Activated CD8-positive, alpha-beta memory T cell treated with anti-CD3 and anti-CD28 coated beads, Interleukin-2, amount 50 U/mL, for 48 hours (primary cell): ENCODE measurements at places on chromosomes 1 and 21.

GRCh38 chr1:206985162-206985749 lies 15.0 kb upstream of the FCAMR start:
- no peak for DNase-seq

- no peak for DNase-seq
These were observed 634.0 kb upstream of the CHRM3 start for GRCh38 chr1:238752327-238752726.

GRCh38 chr1:54597455-54598030 lies 25.8 kb downstream of the FAM151A start:
- DNase-seq, result no peak

DNA sequence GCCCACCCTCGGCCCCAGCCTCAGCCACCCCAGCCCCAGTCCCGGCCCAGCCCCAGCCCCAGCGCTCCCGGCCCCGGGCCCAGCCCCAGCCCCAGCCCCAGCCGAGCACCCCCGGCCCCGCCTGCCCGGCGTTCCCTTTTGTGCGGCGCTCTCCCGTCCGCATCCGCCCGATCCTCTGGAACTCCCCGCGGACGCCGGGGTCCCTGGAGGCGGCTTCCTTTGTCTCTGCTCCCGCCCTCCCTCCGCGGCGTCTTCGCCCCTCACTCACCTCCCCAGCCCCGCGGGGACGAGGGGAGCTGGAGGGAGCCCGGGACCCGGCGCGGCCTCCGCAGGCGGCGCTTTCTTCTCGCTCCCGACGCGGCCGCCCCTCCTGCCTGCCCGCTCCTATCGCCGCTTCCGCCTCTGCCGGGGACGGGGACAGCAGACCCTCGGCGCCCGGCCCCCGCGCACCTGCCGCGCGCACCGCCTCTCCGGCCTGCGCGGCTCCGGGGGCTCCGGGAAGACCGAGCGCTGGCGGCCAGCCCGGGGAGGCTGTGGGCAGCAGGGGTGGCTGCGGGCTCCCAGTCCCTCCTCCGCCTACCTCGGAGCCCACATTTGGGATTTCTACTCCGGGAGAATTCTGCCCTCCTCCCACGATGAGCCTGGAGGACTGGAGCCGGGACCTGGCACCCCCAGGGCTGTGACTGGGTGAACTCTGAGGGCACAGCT lies 14.0 kb downstream of the AGRN start:
- DNase-seq, result no peak

GRCh38 chr1:16975838-16976237 lies 4.6 kb downstream of the MFAP2 start:
- DNase-seq, result no peak
